AG04449 (cell line): ENCODE measurements at places on chromosomes 6 and 20.

- no peak for DNase-seq
Measured at GRCh38 chr20:22374678-22375590, 209.4 kb downstream of the FOXA2 start.

GRCh38 chr6:26183581-26184366, 96.5 kb downstream of the HFE start:
- no peak for DNase-seq

DNA sequence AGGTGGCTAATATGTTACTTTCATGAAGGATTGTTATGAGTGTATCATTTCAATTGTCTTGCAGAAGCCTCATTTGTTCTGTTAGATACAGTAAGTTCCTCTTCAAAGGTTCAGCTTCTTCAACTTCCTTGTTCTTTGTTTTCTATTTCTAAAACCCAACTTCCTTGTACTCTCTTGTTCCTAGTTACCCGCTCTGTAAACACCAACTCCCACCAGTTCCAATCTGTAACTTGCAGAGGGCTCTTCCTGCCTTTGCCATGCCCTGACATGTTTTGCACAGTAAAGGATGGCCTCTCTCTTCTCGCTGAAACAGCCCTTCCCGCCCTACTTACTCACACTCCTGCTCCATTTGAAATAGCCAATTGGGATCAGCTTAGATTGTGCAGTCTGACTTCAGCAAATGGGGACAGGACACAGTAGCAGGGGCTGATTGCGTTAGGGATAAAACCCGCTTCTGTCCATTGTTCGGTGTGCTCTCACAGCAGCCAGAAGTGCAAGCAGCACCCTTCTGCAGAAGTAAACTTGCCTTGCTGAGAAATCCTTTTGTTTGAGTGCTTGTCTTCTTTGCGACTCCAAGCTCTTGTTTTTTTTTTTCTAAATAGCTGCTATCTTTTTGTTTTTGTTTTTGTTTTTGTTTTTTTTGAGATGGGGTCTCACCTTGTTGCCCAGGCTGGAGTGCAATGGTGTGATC, 45.9 kb upstream of the POU5F1 start:
- no peak for DNase-seq

- no peak for DNase-seq
Measured at GRCh38 chr6:162109480-162110050, 618.0 kb downstream of the PRKN start.

DNA sequence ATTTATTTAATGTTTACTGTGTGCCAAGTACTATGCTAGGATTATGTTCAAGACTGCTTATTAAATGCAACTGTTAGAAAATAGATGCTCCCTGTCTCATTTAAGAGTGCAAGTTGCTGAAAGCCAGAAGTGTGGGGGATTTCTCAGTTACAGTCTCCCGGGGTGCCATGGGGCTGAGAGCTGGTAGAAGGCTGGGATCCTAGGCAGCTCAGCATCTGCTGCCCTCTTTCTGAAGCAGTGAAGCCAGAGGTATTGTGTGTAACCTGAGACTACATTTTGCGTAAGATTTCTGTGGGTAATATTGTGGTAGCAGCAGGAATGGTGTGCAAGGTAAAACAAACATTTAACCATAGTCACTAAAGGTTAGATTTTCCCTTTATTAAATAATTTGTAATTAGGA, 120.6 kb downstream of the AKAP7 start:
- DNase-seq: no peak

- no peak for DNase-seq
Measured at GRCh38 chr6:32984622-32985389, 16.4 kb downstream of the BRD2 start.

GRCh38 chr6:24997231-24997630, 61.5 kb upstream of the RIPOR2 start:
- DNase-seq: no peak

DNA sequence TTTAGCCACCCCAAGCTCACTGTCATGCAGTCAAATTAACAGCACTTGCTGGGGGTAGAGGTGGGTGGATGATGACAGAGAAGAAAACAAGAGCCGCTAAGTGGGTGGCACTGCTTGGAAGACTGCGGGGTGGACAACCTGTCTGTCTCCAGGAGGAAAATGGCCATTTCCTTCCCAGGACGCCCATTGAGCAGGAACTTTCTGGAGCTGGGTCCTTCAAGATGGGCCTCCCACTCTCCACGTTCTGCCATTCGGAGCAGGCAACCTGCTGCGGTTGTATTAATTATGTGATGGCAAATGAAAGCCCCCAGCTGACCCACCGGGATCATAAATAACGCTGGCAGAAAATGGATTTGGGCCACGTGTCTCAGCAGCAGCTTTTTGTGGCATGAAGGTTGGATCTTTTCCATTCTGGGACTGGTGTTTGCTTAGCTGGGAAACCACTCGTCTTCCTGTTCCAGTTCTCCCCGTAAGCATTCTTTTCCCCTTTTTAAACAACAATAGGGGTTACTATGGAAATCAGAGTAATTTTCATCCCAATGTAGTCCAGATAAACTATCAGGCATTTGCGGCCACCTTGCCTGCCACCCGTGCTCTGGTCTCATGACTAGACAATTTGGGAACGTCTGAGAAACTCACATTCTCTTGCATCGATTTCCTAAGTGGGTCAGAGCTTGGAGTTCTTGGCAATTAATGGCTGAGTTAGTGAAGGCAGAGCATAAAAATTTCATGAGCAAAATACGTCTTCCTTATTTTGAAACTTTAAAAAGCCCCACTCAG, 215.5 kb downstream of the ANKRD60 start:
- no peak for DNase-seq

DNA sequence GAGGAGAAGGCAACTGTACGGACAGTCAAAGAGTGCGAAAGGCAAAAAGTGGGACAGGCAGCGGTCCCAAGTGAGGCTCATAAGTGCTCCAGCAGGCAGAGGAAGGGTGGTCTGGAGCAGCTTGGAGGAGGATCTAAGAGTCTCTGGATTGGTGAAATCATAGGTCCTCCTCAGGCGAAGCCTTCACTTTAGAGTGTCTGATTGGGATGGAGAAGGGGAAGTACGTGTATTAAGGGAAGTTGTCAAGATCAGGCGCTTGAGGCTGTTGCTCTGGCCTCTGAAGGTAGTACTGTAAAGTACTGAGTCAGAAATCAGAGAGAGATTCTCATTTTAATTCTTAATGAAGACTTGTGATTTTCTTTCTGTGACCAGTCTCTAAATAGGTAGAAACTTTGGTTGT, 185.6 kb downstream of the KIF16B start:
- no peak for DNase-seq

DNA sequence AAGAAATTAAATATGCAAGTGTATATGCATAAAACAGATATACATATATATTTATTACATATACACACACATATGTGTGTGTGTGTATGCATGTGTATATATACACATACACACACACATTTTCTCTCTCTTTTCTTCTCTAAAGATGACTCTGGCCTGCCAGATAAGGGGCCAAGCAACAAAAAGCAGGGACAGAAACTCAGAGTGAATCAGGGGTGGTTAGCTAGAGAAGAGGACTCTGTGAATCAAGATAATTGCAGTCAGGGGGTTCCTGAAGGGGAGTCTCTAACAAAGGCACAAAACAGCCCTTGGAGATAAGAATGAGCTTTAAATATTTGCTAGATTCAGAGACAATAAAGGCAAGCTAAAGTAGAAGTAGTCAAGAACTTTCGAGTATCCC, 650.5 kb downstream of the UTRN start:
- DNase-seq: no peak

- no peak for DNase-seq
Measured at GRCh38 chr6:169930799-169931198, 179.4 kb downstream of the ERMARD start.

- DNase-seq: no peak
Measured at GRCh38 chr6:31103136-31103535, 9.2 kb downstream of the C6orf15 start.
